NCI-H2029 treated with DMSO at 0.1 percent for 48 hours (cell line): ENCODE measurements at places on chromosomes 13 and 19.

GRCh38 chr13:31115616-31116015 is 46.1 kb downstream of the HSPH1 start:
- no peak for DNase-seq

DNA sequence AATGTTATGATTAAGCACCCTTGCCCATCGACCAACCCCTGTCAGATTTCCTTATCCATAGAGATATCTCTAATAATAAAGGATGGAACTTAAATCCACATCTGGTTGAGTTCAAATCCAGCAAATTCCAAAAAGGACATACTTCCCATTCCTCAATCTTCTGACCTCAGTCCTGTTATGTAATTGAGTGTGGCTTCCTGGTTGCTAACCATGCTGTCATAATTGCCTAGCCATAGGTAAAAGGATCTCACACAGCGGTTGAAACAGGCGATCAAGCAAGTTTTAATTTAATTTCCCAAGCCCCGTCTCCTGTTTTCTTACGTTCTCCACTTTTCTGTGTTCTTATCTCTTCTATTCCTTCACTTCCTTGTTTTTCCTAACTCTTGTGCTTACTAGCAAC is 550.3 kb downstream of the GPC6 start:
- DNase-seq, result no peak

GRCh38 chr19:12715929-12716328 is 7.8 kb downstream of the TNPO2 start:
- DNase-seq, result no peak

DNA sequence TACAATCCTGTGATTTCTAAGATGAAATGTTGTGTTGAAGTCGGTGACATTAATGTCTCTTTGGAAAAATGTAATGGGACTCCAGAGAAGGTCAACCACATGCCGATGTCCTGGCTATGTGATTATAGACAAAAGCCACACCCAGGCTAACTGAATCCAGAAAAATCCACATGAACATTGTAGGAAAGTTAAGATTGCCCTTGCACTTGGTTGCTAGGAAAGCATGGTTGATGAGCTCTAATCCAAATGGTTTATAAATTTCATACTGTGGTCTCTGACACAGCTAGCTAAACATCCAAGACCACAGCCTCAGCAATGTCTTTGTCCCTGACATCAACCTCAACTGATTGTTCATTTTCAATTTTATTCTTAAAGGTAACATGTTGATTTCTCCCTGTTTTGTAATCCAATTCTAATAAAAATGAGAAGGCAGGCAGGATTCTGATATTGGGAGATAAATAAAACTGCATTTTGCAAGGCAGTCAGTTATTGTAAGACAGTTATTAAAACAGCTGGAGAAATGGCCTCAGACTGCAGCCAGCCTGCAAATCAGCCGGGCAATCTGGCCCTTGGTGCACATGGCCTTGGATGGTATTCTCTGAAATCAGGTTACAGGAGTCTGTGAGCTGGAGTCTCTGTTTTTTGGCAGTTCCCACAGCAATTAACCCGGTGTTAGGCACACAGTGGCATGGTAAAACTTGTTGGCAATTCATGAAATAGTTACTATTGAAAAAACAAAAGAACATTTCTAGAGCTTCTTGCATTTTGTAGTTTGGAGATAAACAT is 93.9 kb downstream of the STARD13 start:
- no peak for DNase-seq

DNA sequence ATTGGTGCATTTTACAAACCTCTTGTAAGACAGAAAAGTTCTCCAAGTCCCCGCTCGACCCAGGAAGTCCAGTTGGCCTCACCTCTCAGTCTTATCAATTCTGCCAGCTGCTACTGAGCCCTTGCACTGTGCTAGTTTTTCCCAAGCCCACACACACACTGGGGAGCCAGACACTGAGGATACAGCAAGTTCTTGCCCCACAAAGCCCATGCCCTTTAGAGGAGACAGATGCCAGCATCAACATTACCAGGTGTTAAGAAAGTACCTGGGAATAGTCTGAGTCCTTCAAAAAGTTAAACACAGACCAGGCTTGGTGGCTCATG is 175.0 kb downstream of the PTPRS start:
- no peak for DNase-seq

DNA sequence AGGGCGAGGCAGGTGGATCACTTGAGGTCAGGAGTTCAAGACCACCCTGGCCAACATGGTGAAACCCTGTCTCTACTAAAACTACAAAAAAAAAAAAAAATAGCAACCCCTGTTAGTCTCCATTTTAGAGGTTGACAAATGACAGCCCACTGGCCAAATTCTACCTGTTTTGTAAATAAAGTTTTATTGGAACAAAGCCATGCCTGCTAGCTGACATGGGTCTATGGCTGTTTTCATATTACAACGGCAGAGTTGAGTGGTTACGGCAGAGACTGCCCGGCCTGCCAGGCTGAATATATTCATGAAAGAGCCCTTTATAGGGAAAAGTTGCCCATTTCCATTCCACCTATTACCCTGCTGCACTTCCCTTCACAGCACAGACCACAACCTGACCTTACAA is 103.3 kb downstream of the ZNF557 start:
- DNase-seq, result no peak

GRCh38 chr19:37309834-37310575 is 60.9 kb upstream of the ZNF527 start:
- no peak for DNase-seq

DNA sequence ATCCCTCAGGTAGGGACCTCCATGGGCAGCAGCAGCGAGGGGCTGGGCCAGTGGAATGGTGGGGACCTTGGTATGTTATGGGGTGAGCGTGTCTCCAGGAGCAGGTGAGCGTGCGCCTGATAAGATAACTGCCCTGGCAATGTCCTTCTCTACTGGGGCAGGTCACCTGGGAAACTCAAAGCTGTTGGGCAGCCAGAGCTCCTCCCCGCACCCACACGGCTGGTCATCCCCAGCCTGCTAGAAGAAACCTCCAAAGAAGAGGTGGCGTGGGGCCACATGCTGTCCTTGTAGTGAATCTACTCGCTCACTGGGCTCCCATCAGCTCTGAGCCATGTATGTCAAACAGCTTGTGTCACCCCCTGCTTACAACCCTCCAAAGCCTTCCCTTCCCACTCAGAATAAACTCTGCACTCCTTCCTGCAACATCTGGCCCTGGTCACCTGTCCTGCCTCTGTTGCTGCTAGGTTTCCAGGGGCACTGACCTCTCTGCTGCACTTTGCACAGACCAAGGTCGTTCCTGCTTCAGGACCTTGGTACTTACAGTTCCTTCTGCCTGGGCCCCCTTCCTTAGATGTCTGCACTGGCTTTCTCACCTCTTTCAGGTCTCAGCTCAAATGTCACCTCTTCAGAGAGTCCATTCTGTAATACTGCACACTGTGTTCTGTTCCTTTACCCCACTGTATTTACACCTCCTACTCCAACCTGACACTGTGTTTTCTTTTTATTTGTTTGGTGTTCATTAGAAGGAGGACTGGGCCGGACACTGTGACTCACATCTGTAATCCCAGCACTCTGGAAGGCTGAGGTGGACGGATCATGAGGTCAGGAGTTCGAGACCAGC is 1.8 kb upstream of the ATP4A start:
- DNase-seq, result no peak

- peak; percentile 48 for DNase-seq
Observed at GRCh38 chr13:44231786-44232516, 141.7 kb upstream of the SERP2 start.

DNA sequence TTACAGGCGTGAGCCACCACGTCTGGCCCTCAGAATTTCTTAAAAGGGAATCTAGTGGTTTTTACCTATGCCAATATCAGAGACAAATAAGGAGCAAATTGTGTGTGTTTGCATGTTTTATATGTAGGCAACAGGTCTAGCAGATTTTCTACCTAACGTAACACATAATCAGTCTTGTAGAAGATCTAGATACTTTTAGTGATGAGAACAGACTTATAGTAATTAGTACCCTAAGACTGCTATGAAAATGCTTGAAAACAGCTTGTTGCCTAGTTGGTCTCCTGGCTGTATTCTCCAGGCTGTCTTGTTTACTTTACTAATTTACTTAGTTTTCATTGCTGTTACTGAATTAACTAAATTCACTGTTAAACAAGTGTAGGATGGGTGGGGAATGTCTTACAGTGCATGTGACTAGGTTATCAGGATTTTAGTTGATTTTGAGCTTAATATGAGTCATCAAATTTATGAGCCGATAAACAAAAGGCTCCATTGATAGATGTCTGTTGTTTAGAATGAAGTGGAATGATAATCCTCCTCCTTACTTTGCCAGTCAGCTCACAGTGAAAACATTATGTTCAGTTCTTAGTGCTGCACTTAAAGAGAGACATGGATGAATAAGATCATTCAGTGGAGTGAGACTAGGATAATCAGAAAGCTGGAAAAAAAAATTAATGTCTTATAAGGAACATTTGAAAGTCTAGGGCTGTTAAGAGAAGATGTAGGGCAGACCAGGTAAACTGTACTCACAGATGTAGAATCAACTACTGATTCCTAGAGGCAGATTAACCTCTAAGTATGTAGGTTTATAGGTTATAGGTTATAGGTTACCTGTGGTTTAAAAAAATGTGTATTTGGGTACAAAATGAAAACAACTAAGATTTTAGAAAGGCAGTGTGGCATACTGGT is 22.4 kb downstream of the GTF2F2 start:
- DNase-seq, result no peak

- DNase-seq, result no peak
Observed at GRCh38 chr13:46620471-46620870, 67.5 kb downstream of the LRCH1 start.

DNA sequence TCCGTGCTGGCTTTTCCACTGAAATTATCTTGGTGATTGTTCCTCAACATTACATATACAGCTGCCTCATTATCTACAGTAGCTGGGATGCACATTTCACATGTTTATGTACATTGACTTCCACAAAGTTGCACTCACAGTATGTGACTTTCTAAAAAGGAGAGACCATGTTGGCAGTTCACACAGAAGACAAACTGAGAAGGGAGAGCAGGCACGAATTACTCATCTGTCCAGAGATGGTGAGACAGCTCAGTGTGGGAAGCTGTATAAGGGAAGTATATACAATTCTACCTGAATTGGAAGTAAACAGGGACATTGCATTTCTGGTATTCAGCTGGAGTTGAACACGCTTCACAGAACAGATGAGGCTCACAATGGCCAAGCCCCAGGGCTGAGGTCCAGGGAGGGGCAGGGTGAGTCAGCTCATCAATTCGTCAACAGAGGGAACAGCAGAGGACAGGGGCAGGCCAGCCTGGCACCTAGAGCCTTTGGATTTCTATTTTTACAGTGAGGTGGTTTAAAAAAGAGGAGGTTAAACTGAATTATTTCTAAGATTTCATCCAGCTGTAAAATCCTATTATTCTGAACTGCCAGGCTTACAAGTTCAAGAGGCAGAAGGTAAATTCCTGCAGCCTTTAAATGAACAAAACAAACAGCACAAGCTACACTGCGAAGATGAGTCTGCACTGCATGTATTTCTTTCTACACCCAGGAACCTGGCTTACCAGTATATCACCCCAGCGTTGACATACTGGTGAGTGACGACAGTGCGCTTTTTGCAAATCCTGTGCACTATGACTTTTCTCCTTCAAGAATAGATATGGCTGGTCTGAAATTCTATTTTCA is 9.8 kb downstream of the PARP4 start:
- DNase-seq, result no peak

DNA sequence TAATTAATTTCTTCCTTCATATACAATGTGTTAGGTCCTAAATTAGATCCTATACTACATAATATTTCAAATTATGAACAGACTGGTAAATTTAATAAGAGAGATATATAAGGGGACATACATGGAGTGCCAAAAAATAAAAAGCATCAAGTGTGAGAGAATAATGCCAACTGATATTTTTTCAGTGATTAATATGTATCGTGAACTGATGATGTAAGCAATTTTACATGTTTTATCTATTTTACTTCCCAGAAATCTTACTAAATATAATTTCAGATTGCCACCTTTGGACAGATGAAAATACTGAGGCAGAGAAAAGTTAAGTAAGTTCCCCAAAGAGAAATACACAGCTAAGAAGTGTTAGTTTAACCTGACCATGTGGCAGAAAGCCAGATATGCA is 870.8 kb downstream of the SLITRK5 start:
- DNase-seq, result no peak

DNA sequence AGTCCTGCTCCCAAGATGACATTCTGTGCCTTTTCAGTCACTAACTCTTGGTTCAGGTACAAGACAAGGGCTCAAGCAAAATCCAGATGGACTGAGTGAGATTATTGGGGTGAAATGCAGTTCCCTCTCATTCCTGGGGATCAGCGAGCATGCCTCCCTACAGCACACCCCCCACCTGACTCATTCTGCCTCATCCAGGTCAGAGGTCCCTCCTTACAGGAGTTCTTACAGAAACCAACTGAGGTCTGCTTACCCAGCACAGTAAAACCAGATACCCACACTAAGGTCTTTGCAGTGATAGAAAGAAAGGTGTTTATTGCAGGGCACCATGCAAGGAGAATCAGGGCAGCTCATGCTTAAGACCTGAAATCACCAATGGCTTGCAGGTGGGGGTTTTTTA is 21.6 kb upstream of the MRI1 start:
- DNase-seq, result no peak

- DNase-seq, result no peak
Observed at GRCh38 chr19:23384858-23385257, 10.4 kb downstream of the ZNF91 start.

DNA sequence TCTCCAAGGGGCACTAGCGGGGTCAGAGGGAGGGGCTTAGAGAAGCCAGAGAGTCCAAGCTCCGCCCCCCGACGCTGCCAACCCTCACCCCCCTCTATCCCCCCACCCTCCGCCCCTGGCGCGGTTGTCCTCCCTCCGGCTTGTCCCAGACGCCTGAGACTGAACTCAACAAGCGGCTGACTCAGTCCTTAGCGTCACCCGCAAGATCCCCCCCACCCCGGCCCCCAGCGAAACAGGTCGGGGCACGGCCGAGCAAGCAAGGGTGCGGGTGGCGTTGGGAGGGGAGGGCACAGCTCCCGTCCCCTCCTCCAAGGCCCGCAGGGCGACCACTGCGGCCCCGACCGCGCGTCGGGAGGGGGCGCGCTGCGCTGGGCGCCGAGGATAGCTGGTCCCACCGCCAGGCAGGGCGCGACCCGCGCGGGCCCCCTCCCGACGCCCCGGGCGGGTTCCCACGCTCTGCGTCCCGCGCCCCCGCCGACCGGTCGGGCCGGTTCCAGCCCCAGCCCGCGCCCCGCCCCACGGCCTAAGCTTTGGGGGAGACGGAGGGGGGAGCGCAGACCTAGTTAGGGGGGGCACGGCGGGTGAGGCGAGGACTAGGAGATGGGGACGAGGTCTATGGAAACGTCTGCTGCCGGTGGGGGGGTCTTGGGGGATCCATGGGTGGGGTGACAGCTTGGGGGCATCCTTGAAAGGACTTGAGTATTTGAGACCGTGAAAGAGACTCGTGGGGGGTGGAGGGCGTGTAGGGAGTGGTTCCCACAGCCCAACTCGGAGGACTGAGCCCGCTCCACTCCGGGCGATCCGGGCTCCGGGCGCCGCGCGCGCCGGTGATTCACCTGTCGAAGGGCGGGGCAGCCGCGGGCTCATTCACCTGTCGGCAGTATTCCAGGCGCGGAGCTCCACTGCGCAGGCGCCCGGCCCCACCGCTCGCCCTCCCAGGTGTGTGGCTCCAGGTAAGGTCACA is 5.1 kb downstream of the NOTCH3 start:
- DNase-seq, result peak; percentile 41
